H54 (cell line): ENCODE measurements at places on chromosomes 1 and 21.

DNA sequence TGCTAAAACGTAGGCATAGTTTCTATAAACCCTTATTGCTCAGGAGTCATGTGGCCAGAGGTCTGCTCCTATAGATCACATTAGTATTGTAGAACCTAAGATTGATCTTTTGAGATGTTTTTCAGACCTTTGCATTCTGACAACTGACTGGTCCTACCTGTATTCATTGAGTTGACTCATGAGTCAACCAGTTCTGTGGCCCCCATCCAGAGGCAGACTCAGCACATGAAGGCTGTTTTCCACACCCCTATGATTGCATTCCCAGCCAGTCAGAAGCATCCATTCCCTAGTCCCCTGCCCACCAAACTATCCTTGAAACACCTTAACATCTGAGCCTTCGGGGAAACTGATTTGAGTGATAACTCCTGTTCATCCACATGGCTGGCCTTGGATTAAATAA, 451.7 kb downstream of the SIPA1L2 start:
- no peak for DNase-seq

DNA sequence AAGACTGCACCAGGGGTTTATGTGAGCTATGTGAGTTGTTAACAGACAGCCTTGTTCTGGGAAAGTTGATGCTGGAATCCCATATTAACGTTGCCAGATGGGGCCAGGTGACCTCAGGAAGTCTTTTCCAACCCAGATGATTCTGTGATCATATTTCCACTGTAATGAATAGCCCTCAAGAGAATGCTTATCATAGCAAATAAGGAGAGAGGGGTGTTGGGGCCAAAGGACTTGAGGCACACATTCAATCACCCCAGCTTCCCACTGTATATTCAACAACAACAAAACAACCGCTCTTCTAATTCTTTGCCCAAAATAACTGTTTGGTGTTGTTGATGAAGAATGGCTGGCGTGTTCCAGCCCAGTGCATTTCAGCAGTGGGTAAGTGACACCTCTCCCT, 14.1 kb downstream of the ZNF697 start:
- DNase-seq: no peak

DNA sequence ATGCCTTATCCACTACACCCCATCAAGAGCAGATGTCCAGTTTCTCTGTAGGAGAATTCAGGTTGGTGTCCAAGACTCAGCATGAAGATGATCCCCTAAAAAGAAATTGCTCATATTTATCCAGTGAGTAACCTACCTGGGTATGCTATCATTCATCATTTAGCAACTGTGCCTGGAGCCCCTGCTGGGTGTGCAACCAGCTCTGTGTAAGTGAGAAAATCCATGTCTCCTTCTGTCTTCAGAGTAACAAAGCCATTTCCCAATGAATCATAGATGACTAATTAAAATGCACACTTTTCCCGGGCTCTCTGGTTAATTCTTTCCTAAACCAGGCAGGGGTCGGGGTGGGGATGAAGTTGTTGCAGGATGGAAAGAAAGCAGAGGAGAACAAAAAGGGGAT, 35.8 kb downstream of the OLFML3 start:
- no peak for DNase-seq

- no peak for DNase-seq
Measured at GRCh38 chr1:51439053-51439452, 80.0 kb downstream of the EPS15 start.

DNA sequence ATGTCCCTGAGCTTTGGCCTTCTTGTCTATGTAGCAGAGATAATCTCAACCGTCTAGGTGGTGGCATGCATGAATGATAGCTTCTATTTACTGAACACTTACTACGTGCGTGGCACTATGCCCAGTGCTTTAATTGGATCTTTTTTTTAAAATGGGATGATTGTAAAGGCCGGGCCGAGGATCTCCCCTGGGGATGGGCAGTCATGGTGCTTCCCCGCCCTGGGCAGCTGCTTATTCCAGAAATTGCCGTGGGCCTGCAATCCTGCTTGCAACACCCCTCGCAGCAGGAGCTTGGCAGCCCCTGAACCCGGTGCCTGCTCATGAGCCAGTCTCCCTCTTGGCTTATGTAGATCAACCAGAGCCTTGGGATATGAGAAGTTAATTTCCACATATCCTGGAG, 360.7 kb downstream of the CAMTA1 start:
- DNase-seq: no peak

DNA sequence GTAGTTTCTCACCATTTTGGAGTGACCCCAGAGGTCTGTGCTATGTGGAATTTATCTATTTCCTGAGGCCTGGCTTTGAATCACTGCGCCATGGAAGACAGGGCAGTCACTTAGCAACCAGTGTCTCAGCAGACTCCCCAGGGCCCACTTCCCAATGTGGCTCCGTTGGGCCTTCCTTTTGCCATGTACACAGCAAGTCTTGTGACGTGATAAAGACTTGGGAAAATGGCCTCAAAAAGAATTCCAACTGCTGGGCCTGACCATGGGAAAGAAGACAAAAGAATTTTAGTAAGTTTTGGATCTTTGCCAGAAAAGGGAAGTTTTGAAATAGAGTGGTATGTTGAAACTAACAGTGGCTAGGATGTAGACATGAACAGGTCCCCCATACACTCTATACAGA, 36.2 kb downstream of the TLR5 start:
- DNase-seq: no peak

DNA sequence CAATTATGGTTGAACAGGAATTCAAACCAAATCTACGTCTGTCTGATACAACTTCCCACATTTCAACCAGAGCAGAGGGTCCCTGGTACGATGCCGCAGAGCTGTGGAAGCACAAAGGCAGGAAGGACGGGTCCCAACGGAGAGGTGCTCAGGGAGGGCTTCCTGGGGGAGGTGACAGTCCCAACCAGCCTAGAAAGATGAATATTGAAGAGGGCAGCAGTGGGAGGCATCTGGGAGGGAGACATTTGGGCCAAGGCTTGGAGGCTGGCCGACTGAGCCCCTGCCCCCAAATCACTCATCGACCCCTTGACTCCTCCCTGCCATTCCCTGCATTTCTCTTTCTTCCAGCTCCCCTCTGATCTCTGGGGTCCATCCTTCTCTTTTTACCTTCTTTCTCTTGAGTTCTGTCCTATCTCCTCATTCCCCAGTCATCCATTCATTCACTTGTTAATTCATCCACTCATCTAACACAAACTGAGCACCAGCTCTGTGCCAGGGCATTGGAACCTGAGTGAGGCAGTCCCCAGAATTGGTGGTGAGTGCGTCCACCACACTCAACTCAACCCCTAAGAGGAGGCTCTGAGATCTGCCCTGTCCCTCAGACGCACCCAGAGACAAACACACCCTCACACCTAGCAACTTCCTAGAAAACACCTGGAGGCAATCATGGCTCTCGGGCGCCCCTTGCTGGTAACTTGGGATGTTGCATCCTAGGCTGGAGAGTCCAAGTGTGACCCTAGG, 13.2 kb upstream of the CELA3B start:
- peak; percentile 27 for DNase-seq

DNA sequence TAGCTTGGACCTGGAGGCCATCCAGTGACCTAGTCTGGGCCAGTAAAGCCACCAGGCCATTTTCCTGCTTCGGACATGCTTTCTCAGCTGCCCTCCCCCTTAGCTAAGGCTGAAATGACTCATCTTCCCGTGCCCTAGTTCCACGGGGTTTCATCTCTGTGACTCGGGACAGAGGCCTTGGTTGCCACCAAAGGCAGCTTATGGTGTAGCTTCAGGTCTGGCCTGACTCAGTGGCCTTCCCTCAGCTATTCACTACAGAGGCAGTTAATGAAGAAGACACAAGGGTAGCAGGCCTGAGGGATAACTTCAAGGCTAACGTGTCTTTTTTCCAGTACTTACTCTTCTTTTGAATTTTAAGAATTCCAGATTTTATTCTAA, 82.4 kb downstream of the PBX1 start:
- no peak for DNase-seq

DNA sequence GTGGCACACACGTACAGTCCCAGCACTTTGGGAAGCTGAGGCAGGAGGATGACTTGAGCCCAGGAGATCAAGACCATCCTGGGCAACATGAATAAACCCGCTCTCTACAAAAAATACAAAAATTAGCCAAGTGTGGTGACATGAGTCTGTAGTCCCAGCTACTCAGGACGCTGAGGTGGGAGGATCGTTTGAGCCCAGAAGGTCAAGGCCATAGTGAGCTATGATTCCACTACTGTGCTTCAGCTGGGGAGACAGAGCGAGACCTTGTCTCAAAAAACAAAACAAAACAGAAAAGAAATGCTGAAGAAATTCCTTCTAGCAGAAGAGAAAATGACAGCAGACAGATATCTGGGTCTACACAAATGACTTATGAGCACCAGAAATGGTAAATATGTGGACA, 10.3 kb downstream of the ALDH9A1 start:
- no peak for DNase-seq

- DNase-seq: no peak
Measured at GRCh38 chr1:158028969-158029368, 35.5 kb downstream of the KIRREL1 start.

DNA sequence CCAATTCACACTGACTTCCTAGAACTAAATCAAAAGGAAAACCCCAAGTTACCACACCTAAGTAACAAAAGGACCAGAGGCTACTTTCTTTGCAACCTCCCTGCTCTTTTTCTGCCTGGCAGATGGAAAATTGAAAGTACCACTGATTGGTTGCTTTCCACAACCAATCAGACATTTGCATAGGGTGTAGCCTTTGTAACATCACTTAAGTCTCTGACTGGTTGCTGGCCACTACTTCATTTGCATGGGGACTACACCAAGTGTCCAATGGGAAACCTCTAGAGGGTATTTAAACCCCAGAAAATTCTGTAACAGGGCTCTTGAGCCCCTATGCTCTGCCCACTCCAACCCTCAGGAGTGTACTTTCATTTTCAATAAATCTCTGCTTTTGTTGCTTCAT, 365.0 kb downstream of the LTN1 start:
- DNase-seq: no peak

- DNase-seq: no peak
Measured at GRCh38 chr1:224727351-224728289, 111.5 kb downstream of the CNIH3 start.
